Activated effector memory CD4-positive, alpha-beta T cell treated with Interleukin-2 at 50 U/mL for 16 hours (primary cell): ENCODE measurements at places on chromosomes 12 and 14.

GRCh38 chr14:73888971-73889370, 2.3 kb downstream of the ZNF410 start:
- DNase-seq: no peak

GRCh38 chr12:114679452-114679875, 4.5 kb downstream of the TBX3 start:
- no peak for DNase-seq

DNA sequence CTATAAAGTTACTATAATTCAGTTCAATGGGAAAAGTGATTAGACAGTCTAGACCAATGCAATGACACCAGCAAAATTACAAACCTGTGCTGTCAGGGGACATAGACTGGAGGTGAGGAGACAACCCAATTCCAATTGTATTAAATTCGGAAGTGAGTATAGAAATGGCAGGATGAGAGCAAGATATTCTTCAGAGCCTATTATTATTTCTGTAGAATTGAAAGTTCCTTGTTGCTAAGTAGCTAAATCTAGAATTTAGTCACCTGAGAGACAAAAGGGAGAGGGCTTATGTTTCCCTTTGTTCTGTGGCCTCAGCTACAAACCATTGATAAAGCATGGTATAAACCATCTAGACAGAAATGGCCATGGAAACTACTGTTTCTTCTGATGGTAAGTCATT, at the start of gene ADAM21:
Gene ADAM21, plus strand, starts transcription at position 301 of the 400 bp plus-strand sequence. CDS start 5,326 bp downstream, outside the sequence.
- DNase-seq: no peak

DNA sequence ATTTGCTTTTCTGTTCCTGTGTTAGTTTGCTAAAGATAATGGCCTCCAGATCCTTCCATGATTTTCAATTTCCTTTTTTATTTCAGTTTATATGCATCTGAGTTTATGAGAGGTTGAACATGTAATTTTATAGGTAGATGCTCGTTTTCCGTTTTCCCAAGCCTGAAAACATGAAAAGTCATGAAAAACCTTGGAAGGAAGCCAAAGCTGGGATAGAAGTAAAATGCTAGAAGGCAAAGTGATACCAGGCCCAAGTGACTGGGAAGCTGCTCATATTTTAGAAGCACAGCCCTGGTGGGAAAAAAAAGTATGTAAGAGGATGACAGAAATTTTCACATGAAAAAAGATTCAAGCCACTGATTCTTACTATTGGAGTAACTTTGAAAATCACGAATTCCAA, 290.8 kb downstream of the PRKD1 start:
- DNase-seq: no peak

DNA sequence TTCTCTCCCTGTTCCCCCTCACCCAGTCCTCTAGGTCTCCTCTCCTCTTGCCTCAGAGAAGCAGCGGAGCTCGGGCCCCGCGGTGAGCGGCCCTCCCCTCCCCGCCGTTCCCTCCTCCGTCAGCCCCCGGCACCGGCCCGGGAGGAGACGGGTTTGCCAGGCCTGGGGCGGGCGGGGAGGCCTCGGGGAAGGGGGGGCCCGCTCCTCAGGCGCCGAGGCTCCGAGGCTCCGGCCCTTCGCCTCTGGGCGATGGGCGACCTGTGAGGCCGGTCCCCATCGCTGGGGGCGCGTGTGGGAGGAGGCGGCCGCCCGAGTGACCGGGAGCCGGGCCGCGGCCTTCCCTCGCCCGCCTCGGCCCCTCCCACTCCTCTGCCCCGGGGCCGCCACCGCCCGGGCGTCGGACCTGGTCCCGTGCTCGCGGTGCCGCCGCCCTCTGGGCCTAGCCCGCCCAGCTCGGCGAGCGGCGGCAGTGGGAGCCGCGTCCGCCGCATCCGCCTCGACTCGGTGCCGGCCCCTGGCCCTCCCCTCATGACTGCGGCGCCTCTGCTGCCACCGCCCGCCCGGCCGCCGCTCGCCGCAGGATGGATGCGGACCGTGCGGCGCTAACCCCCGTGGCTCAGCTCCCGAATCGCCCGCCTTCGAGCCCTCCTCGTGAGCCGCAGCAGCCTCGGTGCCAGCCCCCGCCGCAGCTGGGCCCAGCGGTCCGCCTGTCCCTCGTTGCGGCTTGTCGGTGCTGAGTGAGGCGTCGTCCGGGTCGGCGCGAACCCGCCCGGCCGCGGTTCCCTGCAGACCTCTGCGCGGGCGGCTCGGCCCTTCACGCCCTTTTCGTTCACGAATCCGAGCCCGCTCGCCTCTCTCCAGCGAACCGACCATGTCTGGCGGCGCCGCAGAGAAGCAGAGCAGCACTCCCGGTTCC, 574 bp downstream of the WNK1 start:
- no peak for DNase-seq

DNA sequence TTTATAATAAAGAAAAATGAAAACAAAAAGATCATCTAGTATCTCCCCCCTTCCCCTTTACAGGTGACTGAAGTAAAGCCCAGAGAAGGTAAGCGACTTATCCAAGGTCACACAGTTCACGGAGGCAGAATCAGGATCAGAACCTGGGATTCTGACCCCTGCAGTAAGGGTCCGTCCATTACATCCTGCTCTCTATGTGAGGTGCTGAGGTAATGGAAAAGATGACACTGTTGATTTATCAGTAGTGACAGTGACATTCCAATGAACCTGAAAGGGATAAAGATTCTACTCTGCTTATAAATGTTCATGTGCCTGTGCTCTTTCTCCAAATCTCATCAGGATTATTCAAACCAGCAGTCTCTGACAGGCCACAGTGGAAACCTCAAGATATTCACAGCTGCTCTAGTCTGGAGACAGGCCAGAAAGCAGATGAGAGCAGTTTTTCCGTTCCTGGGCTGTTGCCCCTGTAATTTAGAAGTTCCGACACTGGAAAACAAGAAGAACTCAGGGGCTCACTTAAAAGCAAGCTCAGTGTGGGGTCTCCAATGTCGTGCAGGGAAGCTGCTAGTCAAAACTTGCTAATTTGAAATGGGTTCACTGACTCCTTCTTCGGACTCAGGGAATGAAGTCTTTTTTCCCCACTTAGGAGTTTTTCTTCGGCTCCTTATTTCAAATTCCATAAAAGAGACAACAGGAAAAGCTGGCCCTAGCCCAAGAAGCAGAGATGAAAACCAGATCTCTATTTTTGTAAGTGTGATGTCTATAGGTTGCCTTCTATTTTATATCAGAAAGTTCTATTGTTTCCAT, 131.8 kb upstream of the EEA1 start:
- DNase-seq: no peak

- no peak for DNase-seq
Measured at GRCh38 chr14:104977008-104977680, 1.0 kb downstream of the AHNAK2 start.

- no peak for DNase-seq
Measured at GRCh38 chr12:94771199-94771598, 120.8 kb upstream of the TMCC3 start.

- peak; percentile 53 for DNase-seq
Measured at GRCh38 chr12:121530600-121531355, 50.0 kb downstream of the KDM2B start.

GRCh38 chr12:109772622-109773321, 59.1 kb downstream of the FAM222A start:
- DNase-seq: no peak

DNA sequence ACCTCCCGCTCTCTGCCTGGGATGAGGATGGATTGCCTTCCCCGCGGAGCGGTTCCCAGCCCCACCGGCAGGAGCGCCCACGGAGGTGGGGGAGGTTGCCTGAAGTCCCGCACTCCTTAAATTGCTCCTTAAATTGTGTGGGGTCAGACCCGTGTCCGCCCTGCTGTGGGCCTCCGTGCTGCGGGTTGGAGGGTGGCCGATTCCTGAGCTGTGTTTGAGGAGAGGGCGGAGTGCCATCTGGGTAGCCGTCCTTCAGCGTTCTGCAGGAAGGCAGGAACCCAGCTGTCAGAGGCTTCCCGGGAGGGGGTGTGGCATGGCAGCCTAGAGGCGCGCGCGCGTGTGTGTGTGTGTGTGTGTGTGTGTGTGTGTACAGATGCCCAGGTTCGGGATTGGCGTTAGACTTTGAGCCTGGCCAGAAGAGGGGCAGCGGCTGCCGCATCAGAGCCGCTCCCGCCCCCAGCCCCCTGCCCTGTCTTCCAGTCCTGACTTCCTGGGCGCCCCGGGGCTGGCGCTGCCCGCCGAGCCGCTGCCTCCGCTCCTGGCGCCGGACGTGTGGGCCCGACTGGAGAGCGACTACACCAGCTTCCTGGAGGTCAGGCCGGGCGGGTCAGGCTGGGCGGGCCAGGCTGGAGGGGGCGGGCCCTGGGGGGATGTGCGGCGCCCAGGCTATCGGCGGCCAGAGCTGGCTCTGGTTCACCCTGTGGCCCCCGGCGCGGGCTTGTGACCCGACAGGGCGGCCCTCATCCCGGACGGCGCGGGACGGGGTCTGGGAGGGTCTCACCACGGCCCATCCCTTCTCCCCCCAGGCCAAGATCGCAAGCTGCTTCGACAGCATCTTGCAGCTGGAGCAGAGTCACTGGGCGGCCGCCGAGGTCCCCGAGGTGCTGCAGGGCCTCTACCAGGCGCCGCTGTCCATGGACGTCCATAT, 9.2 kb downstream of the EXOC3L4 start:
- no peak for DNase-seq

DNA sequence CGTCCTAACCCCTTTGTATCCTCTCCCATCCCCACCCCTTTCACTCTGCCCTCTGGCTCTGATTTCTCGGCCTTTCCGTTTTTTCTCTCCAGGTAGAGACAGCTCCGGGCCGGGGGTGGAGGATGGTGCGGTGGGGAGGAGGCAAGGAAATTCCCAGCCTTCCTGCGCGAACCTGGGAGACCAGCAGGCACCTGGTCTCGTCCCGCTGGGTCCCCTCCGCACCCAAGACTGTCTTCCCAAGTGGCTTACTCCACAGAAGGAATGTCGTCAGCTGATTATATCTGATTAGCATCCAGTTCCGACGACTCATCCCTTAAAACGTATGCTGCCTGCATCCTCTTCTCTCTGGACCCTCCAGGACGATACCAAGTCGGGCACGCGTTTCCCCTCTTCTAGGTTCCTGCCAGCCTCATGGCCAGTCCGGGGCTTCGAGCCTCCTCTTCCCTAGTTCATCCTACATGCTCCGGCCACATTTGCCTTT, 42.2 kb upstream of the CAPRIN2 start:
- DNase-seq: no peak

GRCh38 chr14:101729382-101729781, 32.1 kb upstream of the PPP2R5C start:
- no peak for DNase-seq

- no peak for DNase-seq
Measured at GRCh38 chr14:94624537-94625352, 12.6 kb downstream of the SERPINA3 start.

DNA sequence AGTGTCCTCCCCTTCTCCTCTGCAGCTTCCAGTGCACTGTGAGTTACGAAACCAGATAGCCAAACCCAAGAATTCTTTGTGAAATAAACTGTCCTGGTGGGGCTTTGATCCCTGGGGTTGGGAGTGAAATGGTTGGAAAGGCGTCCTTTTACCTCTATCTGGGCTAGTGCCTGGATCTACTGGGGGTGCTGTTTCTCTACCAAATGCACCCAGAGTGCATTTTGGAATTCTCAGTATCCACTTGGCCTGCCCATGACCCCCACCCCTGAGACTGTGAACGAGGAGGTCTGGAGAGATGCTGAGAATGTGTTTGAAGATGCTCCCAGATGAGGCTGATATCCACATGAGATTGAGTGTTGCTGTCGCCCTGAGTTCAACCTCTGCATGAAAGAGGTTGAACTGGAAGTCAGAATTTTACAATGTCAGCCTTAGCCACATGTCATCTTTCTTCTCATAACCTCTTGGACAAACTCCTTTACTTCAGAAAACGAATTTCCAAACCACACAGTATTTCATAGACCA, 87.1 kb upstream of the CLMN start:
- DNase-seq: no peak
